ENCODE measurements at places on chromosomes 3 and 15.
A peak's percentile ranks its signal among the peaks of the same experiment; 100 is the strongest.

DNA sequence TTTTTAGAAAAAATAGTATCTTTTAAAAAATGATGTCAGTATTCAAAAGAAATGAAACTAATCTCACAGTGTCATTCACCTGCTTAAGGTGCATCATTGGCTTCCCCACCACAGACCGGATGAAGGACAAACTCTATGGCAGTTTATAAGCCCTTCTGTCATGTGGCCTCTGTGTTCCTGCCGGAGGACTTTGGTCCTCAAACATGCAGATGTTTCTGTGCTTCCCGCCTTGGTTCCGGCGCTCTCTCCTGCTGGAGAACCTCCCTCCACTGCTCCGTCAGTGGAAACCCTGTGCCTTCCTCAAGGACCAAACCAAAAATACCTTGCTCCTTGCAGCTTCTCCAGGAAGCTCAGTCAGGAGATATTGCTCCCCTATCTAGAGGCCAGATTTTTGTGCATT is 326.3 kb downstream of the UACA start:
- H3K27ac ChIP-seq: no peak overlapping the region
- no peaks in the 10 kb centered on the region for H3K27me3 ChIP-seq
- H3K4me1 ChIP-seq: no peaks in the 10 kb centered on the region

DNA sequence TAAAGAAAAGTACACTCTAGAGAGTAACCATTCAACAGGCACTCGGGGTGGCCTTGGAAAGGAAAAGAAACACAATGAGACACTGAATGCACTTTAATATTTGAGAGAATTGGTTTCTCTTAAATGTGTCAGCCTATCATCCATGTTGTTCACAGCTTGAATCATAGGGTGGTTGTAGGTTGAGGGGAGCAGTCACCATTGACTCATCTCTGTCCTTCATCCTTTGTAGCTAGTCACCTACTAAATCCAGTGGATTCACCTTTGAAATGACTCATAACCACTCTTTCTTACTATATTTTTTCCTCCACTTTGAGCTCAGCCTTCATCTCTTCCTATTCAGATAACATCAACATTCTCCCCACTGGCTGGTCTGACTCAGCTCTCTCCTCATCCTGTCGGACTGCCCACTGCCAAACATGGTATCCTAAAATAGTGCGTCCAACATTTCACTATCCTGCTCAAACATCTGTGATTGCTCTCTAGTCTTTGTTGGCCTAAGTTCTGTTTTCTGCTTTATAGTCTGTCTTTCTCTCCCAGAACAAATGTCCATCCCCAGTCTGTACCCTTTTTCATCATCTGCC is 182.7 kb upstream of the GADL1 start:
- no peak overlapping the region for H3K27ac ChIP-seq
- no peaks in the 10 kb centered on the region for H3K36me3 ChIP-seq
- no peaks in the 10 kb centered on the region for H3K4me1 ChIP-seq
- no peaks in the 10 kb centered on the region for H3K27me3 ChIP-seq
- DNase-seq: no peak
- H3K4me3 ChIP-seq: no peak overlapping the region

DNA sequence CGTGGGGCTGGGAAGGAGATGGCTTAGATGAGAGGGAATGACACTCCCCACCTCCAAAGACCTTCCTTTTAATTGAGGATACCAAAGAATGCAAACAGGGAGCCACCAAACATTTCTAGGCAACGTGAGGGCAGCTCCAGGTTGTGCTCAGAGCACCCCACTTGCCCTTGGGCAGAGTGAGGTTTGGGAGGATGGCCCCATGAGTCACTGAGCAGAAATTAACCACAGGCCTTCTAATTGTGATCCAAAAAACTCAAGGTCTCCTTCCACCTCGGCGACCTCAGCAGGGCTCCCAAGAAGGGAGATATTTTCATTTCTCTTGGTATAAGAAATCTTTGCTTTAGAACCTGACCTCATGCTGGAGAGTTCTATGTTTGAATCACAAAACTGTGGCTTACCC is 305.0 kb upstream of the TPM1 start:
- no peak overlapping the region for H3K4me3 ChIP-seq
- H3K36me3 ChIP-seq: no peaks in the 10 kb centered on the region
- no peak overlapping the region for H3K27ac ChIP-seq
- H3K4me1 ChIP-seq: no peaks in the 10 kb centered on the region

DNA sequence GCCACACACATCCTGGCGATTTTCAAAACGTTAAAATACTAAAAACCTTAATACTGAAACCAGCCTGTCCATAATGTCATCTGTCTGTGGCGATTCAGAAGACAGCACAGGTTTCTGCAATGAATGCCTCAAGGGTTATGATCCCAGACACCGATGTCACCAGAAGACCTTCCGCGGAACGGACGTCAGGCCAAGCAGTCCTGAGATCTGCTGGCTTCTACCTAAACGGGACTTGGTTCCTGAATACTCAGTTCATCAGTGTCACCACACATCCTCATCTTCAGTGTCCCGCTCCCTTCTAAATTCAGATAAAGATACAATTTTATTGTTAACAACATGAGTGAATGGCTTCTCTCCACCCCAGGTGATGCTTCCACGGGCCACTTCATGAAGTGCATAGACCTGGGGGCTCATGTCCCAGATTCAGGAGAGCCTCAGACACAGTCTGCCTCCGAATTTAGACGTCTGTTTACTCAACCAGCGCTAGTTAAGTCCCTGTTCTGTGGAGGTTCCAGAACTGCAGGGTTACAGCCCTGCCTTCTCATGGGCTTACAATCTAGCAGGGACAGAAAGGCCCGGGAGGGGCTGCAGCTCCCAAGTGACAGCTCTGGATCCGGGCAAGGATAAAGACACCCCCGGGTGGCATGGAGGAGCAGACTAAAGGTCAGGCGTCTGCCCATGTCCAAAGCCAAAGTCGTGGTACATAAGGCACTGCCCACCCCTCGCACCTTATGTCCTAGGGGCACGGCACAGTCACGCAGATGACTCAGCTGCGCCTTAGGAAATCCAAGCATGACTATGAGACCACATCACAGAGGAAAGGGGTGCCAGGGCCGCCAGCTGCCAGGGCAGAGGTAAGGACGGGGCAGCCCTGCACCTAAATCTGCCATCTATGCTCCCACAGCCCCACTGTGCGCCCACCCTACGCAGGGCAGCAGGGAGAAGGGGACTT is 75.9 kb downstream of the VGLL4 start:
- H3K27ac ChIP-seq: peak overlapping the region; percentile 93
- no peaks in the 10 kb centered on the region for H3K27me3 ChIP-seq
- H3K4me3 ChIP-seq: peak overlapping the region; percentile 61

- DNase-seq: no peak
- H3K4me1 ChIP-seq: no peaks in the 10 kb centered on the region
- no peaks in the 10 kb centered on the region for H3K36me3 ChIP-seq
- H3K4me3 ChIP-seq: no peak overlapping the region
- H3K27me3 ChIP-seq: no peaks in the 10 kb centered on the region
Measured at GRCh38 chr3:27824312-27825200, 102.4 kb upstream of the EOMES start.
